Activated naive CD8-positive, alpha-beta T cell treated with anti-CD3 and anti-CD28 coated beads, Interleukin-2, amount 50 U/mL, for 24 hours (primary cell): ENCODE measurements at places on chromosomes 11 and 22.
A peak's percentile ranks its signal among the peaks of the same experiment; 100 is the strongest.

GRCh38 chr22:37079668-37080171 lies 28.2 kb downstream of the KCTD17 start:
- DNase-seq = peak; percentile 80

DNA sequence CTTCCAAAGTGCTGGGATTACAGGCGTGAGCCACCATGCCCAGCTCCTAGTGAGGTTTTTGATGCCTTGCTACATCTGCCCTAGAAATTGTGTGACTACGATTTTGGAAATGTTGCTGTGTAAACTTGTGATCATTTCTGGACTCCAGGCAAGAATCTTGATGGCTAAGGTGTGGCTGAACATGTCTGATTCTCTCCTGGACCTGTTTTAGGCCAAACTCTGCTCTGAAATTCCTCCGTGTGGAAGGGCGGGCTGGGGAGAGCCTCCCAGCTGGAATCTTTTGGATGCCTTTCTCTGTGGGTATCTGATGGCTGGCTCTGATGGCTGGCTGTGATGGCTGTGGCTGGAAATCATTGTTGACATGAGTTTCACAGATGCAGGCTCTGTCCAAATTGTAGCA lies 8.2 kb downstream of the PNPLA3 start:
- DNase-seq = no peak

- no peak for DNase-seq
Observed at GRCh38 chr11:121082670-121083069, 18.4 kb upstream of the TECTA start.

DNA sequence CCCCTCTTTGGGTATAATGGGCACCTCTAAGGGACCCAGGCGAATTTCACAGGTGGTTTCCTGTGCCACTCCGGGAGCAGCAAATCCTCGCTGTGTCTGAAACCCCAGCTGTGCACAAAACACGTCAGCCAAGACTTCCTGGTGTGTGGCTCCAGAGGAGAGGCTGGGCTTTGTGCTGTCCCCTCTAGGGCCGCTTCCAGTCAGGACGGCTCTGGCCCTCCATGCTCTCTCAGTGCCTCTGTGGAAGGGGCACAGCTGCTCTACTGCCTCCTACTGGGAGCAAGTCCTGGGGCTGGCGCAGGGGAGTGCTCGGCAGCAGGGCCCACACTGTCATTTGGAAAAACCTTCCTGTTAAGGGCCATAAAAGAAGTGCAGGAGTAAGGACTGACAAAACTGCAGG lies 23.7 kb upstream of the ARFGAP3 start:
- no peak for DNase-seq

GRCh38 chr22:25928038-25928437 lies 186.1 kb downstream of the MYO18B start:
- no peak for DNase-seq

DNA sequence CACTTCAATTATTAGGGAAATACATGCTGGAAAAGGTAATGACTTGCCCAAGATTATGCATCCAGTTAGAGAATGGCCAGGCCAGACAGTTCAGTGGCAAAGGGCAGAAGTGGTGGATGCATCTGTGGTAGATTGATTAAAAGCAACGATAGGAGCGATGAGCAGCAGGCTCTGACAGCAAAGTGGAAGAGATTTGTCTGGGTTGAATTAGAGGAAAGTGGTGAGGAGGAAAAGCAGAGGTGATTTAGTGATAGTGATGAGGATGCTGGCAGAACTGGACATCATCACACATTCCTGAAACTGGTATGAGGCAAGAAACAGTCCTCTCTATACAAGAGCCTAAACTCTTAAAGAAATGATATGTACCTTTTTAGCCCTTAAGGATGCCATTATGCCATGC lies 12.5 kb downstream of the HSD17B12 start:
- DNase-seq = no peak

GRCh38 chr22:20013382-20013871 lies 3.2 kb downstream of the ARVCF start:
- DNase-seq = peak; percentile 61

GRCh38 chr22:23219822-23220484 lies 39.6 kb downstream of the BCR start:
- DNase-seq = peak; percentile 76

DNA sequence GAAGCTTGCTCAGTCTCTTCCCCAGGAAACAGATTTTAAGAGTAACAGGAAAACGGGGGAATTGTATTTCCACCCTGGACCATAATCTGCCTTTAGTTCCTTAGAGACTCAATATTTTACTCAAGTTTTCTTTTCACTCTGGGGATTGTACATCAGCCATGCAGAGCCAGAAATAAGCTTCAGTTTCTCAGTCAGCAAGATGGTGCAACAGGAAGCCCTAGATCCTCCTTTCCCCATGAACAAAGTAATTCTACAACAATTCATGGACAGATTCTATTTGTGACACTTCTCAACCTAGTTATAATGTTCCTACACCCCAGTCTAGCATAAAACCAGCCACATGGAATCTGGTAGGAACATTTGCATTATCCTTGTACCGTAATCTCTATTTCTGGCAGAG lies 24.7 kb downstream of the OR8B2 start:
- no peak for DNase-seq

DNA sequence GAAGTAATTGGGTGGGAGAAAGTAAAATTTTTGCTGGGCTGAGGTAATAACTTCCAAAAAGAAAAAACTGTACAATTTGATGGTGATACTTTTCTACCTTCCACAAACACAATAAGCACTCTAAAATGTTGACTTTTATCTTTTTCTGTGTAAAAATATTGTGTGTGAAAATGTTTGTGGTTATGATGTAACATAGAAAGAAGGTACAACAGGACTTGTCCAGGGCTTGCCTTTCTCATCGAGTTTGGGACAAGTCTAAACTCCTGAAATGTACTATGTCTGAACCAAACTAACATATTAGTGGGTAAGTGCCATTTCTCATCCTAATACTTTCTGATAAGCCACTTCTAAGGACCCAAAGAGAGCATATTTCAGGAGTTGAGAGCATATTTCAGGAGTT lies 174.2 kb upstream of the PDGFD start:
- no peak for DNase-seq

- no peak for DNase-seq
Observed at GRCh38 chr11:130937051-130937450, 20.8 kb upstream of the SNX19 start.

GRCh38 chr11:119795231-119795630 lies 66.2 kb upstream of the NECTIN1 start:
- DNase-seq = no peak

DNA sequence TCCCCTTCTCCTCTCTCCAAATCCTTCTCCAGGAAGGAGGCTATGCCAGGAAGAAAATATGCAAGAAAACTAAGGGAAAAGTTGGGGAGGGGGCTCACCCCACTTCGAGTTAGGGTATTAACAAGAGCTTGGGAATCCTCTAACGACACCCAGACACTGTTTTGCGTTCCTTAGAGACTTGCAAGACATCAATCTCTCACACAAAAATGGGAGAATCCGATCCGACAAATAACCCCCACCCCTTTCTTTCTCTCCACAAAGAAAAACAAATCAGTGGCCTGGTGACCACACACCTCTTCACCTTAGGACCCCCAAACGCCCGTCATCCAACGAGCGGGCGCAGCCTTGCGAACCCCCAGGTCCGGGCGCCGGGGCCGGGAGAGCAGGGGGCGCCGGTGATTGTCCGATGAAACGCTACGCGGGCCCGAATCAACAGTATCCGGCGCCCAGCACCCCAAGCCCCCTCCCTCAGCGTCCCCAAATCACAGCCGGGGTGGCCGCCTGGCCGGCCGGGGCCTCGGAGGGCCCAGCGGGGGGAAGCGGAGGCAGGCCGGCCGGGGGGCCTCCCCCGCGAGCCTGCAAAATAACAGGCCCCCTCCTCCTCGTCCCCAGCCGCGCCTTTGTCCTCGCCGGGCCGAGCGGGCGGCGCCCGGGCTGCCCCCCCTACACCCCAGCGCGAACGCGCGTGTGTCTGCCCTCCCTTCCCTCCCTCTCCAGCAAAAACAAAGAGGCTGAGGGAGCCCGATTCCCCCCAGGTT lies 690 bp downstream of the CSNK1E start:
- peak; percentile 40 for DNase-seq

GRCh38 chr11:122421702-122422101 lies 233.8 kb upstream of the UBASH3B start:
- no peak for DNase-seq

- no peak for DNase-seq
Observed at GRCh38 chr11:44625759-44626523, 60.5 kb downstream of the CD82 start.

- DNase-seq = peak; percentile 14
Observed at GRCh38 chr11:110077831-110078325, 15.3 kb upstream of the ZC3H12C start.

DNA sequence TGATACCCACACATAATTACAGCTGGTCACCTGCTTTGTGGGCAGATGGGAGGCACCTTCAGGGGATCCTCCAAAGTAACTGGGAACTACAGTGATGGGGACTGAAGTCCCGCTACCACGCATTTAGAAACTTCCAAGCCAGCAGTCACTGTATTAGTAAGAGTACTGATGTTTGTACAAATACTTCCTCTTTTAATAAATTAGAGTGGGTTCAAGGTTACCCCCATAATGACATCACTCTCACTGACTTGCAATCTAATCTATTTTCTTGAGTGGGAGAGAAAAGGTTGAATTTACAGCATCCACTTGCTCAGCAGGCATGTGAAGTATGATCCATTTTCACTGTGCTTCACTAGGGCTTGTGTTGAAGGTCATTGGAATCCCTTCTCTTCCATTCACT lies 72.1 kb upstream of the TIMP3 start:
- no peak for DNase-seq

DNA sequence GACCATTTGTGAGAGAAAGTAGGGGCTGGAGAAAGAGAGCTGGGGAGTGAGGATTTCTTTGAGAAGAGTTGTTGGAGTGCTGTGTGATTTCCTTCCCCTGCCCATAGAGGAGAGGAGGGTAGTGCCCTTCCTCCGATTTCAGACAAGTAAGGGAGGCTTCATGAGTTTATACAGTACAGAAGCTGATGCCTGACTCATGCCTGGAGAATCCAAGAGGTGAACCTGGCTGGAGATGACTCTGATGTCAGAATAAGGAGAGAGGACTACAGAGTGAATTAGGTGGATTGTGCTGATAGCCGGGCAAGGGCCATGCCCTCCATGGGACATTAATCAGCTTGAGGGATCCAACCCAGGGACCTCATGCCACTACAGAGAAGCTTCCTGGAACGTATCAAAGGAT lies 91.6 kb downstream of the FAR1 start:
- no peak for DNase-seq
